ENCODE measurements at places on chromosomes 16 and 17.

GRCh38 chr17:43787728-43788127 is 7.5 kb downstream of the CFAP97D1 start:
- DNase-seq = no peak

DNA sequence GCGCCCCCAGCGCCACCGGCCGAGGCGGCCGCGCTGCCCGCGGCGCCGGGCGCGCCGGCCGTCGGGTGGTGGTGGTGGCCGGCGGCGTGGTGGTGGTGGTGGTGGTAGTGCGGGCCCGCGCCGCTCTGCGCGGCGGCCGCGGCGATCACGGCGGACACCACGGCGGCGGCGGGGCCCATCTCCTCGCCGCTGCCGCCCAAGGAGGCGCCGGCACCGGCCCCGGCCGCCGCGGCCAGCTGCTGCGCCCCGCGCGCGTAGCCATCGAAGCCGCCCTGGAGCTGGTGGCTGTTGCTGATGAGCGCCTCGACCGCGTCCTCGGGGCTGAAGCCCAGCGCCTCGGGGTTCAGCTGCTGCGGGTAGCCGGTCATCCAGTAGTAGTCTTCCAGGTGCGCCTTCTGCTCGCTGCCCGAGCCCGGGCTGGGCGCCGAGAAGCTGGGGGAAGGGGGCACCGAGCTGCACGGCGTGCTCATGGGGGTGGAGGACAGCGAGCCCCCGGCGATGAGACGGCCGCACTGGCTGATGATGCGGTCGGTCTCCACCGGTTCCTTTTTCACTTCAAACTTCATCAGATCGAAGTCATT is 1.2 kb downstream of the MAF start:
- no peak for DNase-seq

GRCh38 chr17:75047398-75048098 is 523 bp downstream of the KCTD2 start:
- peak; percentile 19 for DNase-seq

DNA sequence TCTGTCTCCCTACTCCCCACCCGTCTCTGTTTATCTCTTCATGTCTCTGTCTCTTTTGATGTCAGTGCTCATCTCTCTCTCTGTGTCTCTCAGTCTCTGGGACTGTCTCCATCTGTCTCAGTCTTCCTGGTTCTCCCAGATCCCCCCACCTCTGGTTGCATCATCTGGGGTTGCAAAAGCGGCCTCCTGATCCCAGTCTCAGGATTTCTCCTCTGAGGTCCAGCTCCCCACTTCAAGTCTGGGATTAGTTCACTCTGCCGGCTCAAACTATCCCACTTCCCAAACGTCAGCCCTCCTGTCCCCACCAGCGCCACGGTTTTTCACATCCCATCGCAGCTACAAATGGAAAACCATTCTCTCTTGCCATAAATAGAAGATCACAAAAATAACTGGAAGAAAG is 9.0 kb downstream of the TEKT5 start:
- no peak for DNase-seq

GRCh38 chr17:43463241-43463640 is 20.5 kb upstream of the DHX8 start:
- no peak for DNase-seq

DNA sequence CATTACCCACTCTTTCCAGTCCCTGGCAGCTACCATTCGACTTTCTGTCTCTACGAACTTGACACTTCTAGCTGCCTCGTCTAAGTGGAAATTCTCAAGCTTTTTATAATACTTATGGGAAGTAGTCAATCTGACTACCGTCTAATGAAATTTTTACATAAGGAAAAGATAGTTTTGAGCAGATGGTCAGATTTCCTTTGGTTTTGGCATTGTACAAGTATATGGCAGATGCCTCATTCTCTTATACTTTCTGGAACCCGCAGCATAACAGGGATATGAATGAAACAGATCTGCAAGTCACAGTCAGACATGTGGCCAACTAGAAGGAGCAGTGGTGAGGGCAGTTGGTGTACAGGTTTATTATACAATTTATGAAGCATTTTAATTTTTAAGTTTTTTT is 146.0 kb downstream of the PITPNC1 start:
- DNase-seq = no peak

DNA sequence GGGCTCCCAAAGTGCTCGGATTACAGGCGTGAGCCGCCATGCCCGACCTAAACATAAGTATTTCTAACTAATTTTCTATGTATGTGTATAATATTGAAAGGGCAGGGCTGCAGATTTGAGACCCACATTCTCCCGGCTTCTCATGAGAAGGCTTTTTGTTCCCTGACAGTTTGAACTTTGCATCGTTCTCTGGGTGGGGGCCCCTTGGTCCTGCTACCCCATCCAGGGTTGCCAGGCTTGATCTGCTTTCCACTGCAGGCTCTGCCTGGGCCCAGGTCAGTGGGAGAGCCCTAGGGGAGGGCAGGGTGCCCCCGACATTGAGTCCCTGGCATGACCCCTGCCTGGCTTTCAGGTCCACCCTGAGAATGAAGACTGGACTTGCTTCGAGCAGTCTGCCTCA is 32.3 kb downstream of the SEC14L5 start:
- no peak for DNase-seq

GRCh38 chr17:20979792-20980083 is 63.1 kb downstream of the USP22 start:
- DNase-seq = no peak

DNA sequence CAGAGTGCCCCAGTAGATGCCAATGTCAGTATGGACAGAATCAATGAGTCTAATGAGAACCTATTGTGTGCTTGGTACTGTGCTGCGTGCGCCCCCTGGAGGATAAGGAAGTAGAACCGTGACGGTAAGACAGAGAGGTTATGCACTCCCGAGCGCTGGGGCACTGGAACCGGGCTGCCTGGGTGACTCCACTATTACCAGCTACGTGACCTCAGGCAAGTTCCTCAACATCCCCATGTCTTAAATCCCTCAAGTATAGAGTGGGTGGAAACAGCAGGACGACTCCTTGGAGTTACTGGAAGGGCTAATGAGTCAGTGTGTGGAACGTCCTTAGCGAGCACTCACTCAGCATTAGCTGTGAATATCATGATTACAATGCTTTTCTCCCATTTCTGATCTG is 16.2 kb downstream of the CHST4 start:
- peak; percentile 52 for DNase-seq

DNA sequence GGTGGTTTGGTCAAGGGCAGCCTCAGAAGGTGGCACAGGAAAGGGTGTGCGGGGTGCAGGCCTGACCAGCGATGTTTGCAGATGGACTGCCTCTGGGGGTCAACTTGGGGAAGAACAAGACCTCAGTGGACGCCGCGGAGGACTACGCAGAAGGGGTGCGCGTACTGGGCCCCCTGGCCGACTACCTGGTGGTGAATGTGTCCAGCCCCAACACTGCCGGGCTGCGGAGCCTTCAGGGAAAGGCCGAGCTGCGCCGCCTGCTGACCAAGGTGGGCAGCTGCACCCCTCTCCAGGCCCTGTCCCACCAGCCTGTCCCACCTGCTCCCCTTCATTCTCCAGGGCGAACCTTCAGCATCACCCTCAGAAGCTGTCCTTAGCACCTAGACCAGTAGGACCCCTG is 12.5 kb downstream of the DHODH start:
- DNase-seq = no peak

- no peak for DNase-seq
Observed at GRCh38 chr17:59815965-59816364, 76.8 kb downstream of the TUBD1 start.

- no peak for DNase-seq
Observed at GRCh38 chr17:68794636-68795434, 160.4 kb downstream of the ABCA8 start.

Measured in CD4-positive, alpha-beta T cell treated with Interleukin-12 subunit alpha and Interleukin-12 subunit beta, for 1 hour (primary cell).